ENCODE measurements at places on chromosomes 12 and 14. TPM values are rescaled to one million over a fixed set of nuclear protein-coding genes. Genes with fewer than 3 reads are reported as not detected.
A peak's percentile ranks its signal among the peaks of the same experiment; 100 is the strongest.

- DNase-seq, result no peak
These were observed 5.5 kb upstream of the AVIL start for GRCh38 chr12:57823908-57824640.

GRCh38 chr14:51744372-51745130 lies 92.8 kb downstream of the FRMD6 start:
- DNase-seq, result no peak

- DNase-seq, result no peak
These were observed 96.6 kb downstream of the NKX2-1 start for GRCh38 chr14:36423430-36423829.

DNA sequence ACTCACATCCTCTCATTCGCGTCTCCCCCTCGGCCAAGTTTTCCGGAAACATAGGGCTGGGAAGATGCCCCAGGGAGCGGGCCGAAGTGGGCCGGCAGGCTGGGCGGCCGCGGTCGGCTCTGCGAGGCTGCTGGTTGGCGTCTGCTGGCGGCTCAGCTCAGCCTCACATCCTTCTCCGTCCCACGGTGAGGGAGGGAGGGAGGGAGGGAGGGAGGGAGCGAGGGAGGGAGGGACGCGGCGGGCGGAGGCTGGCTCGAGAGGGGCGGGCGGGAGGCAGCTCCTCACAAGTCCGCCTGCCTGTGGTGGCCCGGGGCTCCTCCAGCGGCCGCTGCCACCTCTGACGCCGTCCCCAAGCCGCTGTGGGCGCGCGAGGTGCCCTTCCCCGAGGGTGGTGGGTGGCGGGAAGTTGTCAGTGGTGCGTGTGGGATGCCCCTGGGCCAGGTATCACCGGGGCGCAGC lies 93.8 kb downstream of the RFLNA start:
- DNase-seq, result peak; percentile 85

- DNase-seq, result no peak
These were observed 56.0 kb upstream of the DLK1 start for GRCh38 chr14:100670753-100671049.

GRCh38 chr14:41423503-41423902 lies 183.2 kb upstream of the LRFN5 start:
- no peak for DNase-seq

- DNase-seq, result peak; percentile 60
These were observed 2.2 kb upstream of the ZFP36L1 start for GRCh38 chr14:68794851-68795596.

DNA sequence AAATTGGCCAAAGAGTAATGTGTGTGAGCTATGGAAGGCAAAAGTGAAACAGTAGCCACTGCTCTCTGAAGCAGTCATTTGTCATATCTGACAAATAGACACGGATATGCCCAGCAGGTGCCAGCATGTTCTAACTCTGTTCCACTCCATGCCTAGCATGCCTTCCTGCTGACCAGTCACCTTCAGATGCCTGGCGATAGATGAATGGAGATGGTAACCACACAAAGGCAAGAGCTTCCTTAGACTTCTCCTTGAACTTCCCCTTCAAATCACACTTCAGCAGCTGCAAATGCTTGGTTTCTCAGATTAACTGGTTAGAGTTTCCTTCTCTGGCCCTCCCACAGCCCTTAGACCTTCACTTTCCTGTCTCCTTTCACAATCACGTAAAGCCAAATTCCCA lies 429.9 kb downstream of the DAD1 start:
- no peak for DNase-seq

INHBC gene
- 3.1 TPM for total RNA-seq

GRCh38 chr14:100708425-100709288 lies 18.0 kb upstream of the DLK1 start:
- DNase-seq, result peak; percentile 88

LRTM2 gene
- total RNA-seq, result 0.43 TPM

- DNase-seq, result no peak
These were observed 2.1 kb upstream of the EMC9 start for GRCh38 chr14:24143511-24143910.

DNA sequence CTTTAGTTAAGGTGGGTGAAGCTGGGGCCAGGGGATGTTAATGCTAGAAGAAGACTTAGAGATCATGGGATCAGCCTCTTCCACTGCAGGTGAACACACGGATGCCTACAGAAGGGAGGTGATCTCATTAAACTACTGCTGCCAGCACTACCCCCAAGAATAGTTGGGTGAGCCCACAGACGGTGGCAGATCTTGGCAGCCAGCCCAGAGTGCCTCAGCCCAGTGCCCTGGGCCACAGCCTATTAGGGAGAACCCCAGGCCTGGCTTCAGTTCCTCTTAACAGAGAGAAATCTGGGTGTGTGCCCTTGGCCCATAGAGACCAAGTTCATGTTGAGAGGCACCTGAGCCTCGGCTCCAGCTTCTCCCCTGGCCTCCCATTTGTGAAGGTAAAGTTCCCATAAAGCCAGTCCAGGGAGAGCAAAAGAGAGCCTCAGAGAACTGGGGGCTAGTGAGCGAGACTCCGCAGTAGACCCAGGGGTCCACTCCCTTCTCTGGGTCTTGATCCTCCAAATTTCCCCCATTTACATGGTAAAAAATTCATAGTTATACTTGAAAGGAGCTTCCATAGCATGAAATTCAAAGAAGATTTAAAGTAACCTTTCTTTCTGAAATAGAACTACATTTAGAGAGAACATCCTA lies 125.0 kb upstream of the CCND2 start:
- DNase-seq, result no peak

DNA sequence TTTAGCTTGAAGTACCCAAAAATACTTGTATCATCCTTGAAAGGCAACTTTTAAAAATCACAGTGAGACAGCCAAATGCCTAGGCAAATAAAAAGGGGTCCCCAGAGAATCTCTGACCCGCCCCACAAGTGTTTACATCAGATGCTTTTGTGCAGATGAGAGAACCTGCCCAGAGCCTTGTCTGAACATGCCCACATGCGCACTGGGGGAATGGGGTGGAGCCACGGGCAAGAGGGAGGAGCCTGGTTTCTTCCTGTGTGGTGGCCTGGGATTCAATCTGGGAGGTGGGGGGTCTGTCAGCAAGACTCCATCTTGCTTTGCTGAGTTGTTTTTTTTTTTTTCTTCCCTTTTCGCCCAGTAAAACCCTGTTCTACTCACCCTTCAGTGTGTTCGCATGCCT lies 381.7 kb upstream of the CCDC196 start:
- DNase-seq, result no peak

DNA sequence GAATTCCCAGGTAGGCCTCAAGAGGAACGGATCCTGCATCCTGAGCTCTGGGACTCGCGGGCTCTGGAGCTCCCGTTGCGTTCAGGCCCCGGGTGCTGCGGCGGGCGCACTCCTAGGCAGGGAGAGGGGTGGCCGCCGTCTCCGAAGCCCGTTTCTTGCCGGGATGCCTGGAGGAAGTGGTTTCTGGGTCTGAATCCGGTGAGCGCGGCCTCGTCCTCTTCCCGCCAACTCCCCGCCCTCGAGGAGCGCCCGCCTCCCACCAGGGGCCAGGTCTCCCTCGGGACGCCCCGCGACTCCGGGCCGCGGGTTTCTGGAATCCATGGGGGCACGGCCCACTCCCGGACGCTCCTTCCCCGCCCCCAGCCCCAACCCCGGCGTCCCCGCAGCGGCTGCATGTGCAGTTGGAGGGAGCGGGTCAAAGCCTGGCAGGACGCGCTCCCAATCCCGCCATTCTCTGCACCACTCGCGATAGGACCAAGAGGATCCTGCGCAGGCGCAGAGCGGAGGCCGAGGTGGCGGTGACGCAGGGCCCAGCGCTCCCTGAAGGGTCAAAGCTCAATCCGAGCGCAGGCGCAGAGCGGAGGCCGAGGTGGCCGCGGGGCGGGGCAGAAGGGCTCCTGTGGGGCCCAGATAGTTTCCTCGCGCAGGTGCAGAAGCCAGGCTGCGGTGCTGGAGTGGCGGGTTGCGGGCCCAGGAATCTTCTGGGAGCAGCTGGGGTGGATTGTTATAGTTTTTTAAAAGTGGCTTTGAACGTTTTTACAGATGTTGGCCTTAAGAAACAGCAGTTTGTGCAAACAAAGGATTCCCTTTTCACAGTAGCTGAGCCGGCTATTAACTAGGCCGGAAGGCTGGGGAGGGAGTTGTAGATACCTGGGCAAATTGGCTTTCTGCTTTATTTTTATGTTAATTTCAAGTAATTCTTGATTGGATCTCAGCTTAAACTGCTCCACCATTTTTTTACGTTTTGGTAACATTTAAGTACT lies 796.4 kb downstream of the AACS start:
- peak; percentile 90 for DNase-seq

DNA sequence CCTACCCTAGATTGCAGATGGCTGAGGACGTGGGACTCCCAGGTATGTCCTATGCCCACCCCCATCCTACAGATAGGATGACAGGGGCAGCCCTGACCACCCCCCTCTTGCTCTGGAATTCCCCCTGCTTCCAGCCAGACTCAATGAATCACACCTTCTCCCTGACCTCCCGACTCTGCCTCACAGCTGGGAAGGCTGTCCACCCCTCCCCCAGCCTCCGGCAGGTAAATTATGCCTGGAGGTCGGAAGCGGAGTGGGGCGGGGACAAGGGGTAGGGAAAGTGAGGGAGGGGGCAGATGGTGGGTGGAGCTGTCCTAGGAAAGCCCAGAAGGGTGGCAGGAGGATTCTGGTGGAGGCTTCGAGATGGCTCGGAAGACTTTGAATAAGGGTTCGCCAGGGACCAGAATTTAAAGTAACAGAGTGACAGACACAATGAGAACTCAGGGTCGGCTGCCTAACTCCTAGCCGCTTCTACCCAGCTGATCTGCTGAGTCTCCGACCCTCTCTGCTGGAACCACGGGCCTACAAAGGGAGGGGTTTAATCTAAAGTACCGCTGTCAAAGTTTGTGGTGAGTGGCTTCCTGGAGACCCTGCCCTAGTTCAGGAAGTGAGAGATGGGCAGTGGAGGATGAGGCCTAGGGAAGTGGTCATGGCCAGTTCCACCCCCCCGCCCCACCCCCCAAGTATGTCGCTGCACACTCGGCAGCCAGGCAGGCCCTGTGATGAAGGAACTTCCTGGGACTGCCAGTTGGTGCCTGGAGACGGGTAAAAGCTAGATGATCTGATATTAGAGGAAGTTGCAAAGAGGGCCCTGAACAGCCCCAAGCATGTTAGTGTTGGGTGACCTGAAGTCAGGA lies 4.2 kb downstream of the PLEKHG3 start:
- no peak for DNase-seq

HCAR2 gene
- total RNA-seq, result 0.74 TPM

DNA sequence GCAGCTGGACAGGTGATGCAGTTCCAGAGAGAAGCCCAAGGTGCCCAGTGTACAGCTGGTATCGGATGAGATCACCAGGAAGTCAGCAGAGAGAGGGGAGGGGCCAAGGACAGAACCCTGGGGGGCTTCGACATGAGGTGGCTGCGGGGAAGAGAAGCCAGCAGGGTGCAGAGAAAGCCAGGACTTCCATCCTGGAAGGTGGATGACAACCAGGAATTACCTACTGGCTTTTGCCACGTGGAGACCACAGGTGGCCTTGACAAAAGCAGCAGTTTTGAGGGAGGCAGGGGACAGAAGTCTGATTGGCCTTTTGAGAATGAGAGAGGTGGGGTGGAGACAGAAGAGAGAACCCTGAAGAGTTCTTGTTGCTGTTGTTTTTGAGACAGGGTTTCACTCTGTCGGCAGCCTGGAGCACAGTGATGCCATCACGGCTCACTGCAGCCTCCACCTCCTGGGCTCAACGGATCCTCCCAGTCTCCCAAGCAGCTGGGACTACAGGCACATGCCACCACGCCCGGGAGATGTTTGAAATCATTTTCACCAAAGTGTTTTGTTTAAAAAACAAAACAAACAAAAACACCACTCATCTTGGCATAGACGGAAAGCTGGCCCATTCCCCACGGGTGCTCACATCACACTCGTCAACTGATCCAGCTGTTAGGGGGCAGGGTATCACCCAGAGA lies 35.2 kb downstream of the CDC42BPB start:
- DNase-seq, result no peak
